ENCODE measurements at places on chromosomes 6 and 20.

DNA sequence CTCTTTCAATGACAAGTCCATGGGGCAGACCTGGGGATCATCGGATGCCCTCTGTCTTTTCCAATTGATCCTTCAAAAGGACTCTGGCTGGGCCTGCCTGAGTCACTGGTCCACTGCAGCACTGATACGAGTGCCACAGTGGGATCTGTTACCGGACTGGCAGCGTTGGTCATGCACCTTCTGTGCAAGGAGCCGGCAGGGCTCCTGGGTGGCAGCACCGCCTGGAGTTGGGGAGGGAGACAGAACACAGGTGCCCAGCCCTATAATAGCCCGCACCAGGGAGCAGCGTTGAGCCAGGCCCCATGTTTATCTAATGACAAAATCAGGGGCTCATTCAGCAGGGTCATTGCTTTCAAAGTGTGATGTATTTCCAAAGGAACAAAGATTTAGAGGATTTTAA lies 64.2 kb upstream of the NXT1 start:
- no peak for DNase-seq

DNA sequence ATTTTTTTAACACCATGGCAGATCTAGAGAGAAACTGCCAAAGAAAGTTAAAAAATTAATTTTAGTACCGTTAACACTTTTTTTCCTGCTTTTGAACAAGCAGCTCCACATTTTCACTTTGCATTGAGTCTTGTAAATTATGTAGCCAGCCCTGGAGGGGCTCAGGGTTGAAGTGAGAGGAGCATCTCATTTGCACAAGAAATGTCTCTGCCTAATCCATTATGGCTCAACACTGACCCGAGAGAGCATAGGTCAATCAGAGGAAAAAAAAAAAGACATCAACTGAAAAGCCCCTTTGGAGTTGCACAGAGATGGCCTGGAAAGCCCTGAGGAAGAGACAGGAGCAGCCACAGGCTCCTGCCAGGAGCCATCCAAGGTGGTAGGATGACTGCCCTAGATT lies 4.3 kb upstream of the SLPI start:
- no peak for DNase-seq

DNA sequence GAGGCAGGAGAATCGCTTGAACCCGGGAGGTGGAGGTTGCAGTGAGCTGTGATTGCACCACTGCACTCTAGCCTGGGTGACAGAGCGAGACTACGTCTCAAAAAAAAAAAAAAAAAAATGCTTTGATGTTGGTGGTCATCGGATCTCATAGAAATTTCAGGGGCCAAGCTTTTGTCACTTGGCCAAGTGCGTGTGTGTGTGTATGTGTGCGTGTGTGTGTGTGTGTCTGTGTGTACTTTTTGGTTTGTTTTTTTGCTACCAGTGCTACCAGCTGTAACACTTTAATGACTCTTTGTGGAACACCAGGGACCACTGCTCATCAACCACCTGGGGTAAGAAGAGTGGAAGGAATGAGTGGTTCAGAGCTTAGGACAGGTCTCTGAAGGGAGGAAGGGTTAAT lies 49.7 kb downstream of the TRAF3IP2 start:
- DNase-seq: no peak

DNA sequence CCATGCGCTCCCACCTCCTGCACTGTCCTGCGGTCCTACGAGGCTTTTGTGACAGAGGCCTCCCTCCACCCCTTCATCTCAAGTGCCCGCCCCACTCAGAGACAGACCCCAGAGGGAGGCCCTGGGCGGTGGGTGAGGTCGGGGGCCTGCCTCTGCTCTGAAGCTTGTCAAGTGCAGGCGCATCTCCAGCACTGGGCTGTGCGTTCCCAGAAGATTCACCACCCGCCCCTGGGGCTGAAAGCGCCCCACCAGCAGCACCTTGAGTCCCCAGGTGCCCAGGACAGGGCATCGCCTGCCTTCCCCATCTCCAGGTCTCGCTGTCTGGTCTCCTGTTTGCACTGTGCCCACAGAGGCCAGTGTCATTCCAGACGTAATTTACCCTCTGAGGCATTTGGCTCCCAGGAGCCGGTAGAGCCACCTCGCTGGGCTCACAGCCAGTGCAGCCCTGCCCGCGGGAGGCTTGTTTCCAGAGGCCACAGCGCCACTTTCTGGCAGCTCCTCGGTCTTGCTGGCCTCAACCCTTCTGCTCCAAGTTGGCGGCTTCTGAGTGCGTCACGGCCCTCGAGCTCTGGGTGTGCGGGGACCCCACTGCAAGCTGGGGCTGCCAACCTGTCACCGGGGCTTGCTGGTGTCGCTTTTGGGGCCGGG lies 191.1 kb downstream of the TAF4 start:
- DNase-seq: no peak

DNA sequence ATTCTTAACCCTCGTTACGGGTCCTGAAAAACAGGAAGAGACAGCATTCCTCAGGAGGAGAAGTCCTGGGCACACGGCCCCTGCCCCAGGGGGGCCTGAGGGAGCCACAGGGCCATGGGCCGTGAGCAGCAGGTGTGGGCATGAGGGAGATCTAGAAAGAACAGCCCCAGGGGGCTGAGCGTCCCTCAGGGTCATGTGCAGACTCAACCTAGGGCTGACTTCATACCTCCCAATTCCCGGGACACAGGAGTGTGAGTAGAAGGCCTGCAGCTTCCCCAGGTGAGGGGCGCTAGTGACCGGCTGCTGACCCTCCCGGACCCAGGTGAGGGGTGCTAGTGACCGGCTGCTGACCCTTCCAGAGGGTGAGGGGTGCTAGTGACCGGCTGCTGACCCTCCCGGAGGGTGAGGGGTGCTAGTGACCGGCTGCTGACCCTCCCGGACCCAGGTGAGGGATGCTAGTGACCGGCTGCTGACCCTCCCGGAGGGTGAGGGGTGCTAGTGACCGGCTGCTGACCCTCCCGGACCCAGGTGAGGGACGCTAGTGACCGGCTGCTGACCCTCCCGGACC lies 35.1 kb downstream of the FRMD1 start:
- DNase-seq: no peak

GRCh38 chr20:2709205-2709981 lies 16.8 kb downstream of the EBF4 start:
- DNase-seq: no peak

DNA sequence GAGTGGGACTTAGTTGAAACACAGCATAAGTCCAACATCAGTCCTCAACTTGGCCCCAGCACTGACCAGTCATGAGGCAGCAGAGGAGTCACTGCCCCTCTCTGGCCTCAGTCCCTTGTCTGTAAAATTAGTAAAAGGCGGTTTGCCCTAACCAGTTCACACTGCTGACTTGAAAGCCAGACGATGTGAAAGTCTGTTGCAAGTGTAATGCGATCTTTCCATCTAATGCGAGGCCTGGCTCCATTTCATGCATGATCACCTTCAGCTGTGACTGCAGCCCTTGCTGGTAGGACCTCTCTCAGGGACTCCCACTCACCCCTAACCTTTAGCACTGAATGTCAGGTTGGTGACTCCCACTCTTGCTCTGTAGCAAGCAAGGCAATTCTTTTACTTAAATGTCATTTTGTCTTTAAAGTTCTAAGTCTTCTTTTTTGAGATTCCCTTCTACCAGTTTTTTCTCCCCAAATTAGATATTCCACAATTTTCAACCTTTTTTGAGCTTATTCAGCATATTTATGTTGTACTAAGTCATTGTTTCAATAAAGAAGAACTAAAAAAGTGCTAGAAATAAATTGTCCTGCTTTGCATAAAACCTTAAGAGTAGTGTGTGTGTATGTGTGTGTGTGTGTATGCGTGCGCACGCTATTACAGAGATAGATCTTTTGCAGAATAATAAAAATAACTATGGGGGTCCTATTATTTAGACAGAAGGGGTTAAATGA lies 245.5 kb downstream of the PACRG start:
- no peak for DNase-seq

- DNase-seq: peak; percentile 60
Measured at GRCh38 chr6:41306187-41306854, 19.8 kb upstream of the TREM1 start.

GRCh38 chr6:140355476-140355875 lies 981.0 kb upstream of the CITED2 start:
- no peak for DNase-seq

All from CD4-positive, alpha-beta T cell treated with Interleukin-12 subunit alpha and Interleukin-12 subunit beta, for 1 hour (primary cell).